Cerebellum (tissue), 4 donors: ENCODE measurements at places on chromosomes 7 and 10. TPM values are rescaled to one million over a fixed set of nuclear protein-coding genes. Genes with fewer than 3 reads are reported as not detected.

NEUROG3 gene
- not detected for total RNA-seq

CREB5 gene
- total RNA-seq, result 23.6 TPM

CPA2 gene
- not detected for total RNA-seq

CREM gene
- 16.0 TPM for total RNA-seq

MRLN gene
- 12.2 TPM for total RNA-seq

LEP gene
- 0.09 TPM for total RNA-seq

SSC4D gene
- 0.73 TPM for total RNA-seq

MYPN gene
- not detected for total RNA-seq

FKBP14 gene
- total RNA-seq, result 15.1 TPM

FZD8 gene
- 5.9 TPM for total RNA-seq

SEMA3A gene
- 36.0 TPM for total RNA-seq

PKD2L1 gene
- not detected for total RNA-seq

FRG2B gene
- not detected for total RNA-seq

CD36 gene
- 32.1 TPM for total RNA-seq

SLC13A4 gene
- total RNA-seq, result 2.4 TPM

CLDN3 gene
- 0.36 TPM for total RNA-seq

SPDYE2B gene
- not detected for total RNA-seq
